ENCODE measurements at places on chromosomes 3 and 15.

GRCh38 chr3:50156549-50157493 lies 1.7 kb downstream of the SEMA3F start:
- DNase-seq, result no peak

- DNase-seq, result no peak
These were observed 35.4 kb downstream of the RAB7A start for GRCh38 chr3:128761392-128761791.

DNA sequence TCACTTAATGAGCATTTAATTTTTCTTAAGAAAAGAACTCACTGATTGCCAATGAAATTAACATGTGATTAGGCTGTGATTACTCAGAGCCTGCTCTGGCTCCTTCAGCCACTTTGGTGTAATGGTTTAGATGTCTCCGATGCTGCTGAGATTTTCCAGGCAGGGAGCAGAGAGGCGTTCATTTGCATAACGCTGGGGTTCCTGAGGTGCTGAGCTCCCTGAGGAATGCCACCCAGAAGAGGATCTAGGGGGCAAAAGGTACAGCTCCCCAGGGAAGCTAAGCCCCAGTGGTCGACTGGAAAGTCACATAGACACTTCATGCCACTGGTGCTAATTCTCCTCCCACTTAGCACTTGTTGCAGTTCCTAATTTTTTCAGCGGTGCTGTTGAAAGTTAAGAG lies 119.5 kb downstream of the USP13 start:
- no peak for DNase-seq

DNA sequence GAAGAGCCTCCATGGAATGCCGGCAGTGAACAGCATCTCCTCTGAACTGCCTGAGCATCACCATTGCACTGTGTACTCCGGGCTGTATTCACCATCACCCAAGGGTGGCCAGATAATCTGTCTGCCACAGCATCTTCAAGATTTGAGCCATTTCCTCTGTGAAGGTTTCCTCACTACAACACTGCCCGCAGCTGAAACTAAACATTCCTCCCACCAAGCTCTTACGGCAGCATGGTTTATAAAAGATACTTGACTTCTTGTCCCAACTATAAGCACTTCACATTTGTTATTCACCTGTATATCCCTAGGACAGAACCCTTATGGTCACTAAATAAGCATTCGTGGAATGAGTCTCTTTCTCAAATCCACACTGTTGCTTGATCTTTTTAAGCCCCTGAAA lies 125.9 kb downstream of the SST start:
- no peak for DNase-seq

- DNase-seq, result no peak
These were observed 1.7 kb upstream of the TGM5 start for GRCh38 chr15:43268111-43269105.

GRCh38 chr3:72482589-72483321 lies 365.5 kb downstream of the SHQ1 start:
- DNase-seq, result no peak

- DNase-seq, result no peak
These were observed 318.1 kb upstream of the IGF1R start for GRCh38 chr15:98330258-98330657.

DNA sequence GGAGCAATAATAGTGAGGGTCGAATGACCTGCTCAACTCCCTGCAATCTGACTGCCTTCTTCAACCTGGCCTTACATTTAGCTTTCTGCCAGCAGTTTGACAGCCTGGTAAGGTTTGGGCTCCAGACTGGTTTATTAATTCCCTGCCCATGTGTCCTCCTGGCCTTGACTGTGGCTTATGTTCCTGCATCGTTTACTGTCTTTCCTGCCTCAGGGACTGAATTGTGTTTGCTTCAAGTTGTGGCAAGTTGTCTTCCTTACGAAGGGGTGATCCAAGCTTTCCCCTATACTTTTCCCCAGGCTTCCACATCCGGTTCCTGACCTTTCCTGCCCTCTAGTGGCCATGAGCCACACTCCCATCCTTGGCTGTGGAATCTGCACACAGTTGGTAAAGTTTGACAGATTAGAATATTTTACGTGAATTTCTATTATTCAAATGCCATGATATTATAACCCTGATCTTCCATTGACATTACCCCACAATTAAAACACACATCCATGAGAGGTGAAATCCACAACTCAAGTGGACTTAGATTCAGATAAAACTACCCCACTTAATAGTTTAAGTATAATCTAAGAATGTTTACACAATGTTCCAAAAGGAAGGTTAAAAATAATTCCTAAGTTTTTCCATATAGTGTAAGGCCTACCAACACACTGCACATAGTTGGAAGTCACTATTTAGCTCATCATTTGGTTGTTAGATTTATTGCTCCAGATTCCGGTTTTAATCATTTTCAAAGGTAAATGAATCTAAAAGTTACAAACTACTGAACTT lies 95.7 kb downstream of the NEDD4 start:
- no peak for DNase-seq

- no peak for DNase-seq
These were observed 48.8 kb upstream of the PSMD6 start for GRCh38 chr3:64072126-64072525.

DNA sequence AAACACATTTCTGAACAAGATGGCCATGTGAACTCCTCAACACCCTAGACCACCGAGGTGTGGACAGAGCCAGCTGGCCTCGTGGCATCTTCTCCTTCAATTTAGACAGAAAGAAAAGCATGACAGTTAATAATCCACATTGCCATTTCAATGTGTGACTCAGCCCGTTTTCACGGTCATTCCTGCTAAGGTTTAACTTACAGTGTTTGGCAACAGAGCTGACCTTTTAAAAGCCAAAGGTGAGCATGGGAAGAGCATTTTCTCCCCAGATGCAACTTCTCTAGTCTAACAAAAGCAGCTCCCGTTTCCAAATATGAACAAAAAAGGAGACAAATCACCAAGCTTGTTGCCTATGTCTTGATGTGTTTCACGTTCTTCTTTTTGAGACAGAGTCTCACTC lies 417.6 kb upstream of the WNT5A start:
- DNase-seq, result no peak

- DNase-seq, result no peak
These were observed 244.4 kb upstream of the STAC start for GRCh38 chr3:36135863-36136262.

- DNase-seq, result no peak
These were observed 61.6 kb downstream of the ULK4 start for GRCh38 chr3:41900265-41900664.

- no peak for DNase-seq
These were observed 16.4 kb downstream of the SLC24A1 start for GRCh38 chr15:65638109-65638508.

DNA sequence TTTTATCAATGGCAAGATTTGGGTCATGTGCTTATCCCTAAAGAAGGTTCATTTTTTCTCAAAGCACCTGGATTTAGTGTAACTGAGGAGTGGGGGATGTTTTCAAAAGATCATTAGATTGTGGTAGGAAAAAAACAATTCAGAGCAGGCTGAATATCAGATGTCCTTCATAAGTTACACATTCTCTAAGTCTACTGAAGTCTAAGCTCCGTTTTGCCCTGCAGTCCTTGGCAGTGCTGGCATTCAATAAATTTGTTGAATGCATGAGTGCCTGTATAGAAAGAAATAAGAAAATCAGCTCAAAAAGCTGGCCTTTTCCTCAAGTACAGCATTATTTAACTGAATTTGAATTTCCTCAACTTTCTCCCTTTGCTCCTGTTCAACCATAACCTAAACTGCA lies 819.0 kb upstream of the GRM7 start:
- DNase-seq, result no peak

GRCh38 chr3:69723389-69723788 lies 15.9 kb upstream of the MITF start:
- DNase-seq, result no peak

- no peak for DNase-seq
These were observed 852.0 kb downstream of the FHIT start for GRCh38 chr3:60399292-60399691.

- no peak for DNase-seq
These were observed 8.3 kb upstream of the THSD4 start for GRCh38 chr15:71106802-71107500.

DNA sequence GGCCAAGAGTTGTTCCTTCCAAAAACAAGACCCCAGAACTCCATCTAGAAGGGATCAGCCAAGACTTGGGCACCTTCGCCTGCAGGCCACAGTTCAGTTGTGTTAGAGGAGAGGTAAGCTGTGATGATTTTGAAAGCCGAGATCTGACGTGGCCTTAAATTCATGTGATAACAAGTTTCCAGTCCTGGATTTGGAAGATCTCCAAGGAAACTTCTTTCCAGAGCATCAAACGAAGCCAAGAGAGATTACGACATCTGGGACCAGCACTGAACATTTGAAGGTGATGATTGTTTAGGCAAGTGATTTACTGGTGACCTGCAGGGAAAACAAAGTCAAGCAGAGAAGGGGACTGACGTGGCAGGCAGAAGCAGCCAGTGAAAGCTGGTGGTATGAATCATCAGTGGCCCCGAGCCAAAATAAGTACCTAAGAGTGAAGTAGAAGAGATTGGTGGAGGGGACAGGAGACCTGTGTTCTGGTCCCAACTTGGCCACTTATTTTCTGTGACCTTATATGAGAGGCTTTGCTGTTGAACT lies 339.0 kb upstream of the PROK2 start:
- DNase-seq, result peak; percentile 98

DNA sequence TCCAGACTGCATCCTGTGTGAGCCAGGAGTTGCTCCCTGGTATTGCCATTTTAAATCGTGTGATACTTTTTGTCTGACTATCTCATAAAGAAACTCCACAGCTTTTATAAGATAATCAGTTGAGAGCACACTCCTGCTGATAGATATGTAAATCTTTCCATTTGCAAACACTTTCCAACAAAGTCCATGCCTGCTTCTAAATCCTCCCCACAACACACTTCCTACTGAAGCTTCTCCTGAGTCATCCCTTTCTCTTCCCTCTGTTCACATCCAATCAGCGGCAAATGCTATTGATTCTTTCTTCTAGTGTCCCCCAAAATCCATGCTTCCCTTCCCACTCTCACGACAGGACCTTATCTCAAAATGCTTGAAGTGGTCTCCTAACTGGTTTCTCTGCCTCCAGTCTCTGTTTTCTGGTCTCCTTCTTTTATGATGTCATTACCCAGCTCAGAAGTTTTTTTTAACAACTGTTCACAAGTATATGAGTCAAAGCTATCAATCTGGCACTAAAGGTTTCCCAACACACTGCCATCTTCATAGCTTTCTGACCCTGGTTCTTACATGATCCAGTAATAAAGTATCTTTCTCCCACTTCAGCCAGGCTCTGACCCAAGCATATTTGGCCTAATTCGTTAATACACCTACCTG lies 4.5 kb upstream of the WWTR1 start:
- DNase-seq, result no peak

DNA sequence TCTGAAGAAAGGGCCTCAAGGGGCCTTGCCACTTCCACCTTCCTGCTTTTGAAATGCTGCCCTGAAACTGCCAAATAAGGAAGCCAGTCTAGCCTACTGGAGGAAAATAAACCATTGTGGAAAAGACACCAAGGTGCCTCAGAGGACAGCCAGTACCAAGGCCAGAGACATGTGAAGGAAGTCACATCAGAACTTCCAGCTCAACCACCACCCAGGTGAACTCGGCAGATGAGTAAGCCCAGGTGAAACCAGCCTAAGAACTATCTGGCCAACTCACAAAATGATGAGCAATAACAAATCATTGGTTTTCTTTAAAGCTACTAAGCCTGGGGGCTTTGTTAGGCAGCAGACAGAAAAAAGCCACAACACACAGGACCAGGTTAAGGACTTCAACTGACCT lies 103.0 kb downstream of the MAGI1 start:
- no peak for DNase-seq

GRCh38 chr3:3504686-3505085 lies 294.5 kb upstream of the LRRN1 start:
- DNase-seq, result no peak
